Stimulated activated CD8-positive, alpha-beta memory T cell treated with anti-CD3 and anti-CD28 coated beads, Interleukin-2, amount 100 ng/mL, for 1 hour (primary cell): ENCODE measurements at places on chromosomes 5 and 9.

GRCh38 chr5:172097356-172097755, 90.7 kb downstream of the STK10 start:
- DNase-seq: no peak

DNA sequence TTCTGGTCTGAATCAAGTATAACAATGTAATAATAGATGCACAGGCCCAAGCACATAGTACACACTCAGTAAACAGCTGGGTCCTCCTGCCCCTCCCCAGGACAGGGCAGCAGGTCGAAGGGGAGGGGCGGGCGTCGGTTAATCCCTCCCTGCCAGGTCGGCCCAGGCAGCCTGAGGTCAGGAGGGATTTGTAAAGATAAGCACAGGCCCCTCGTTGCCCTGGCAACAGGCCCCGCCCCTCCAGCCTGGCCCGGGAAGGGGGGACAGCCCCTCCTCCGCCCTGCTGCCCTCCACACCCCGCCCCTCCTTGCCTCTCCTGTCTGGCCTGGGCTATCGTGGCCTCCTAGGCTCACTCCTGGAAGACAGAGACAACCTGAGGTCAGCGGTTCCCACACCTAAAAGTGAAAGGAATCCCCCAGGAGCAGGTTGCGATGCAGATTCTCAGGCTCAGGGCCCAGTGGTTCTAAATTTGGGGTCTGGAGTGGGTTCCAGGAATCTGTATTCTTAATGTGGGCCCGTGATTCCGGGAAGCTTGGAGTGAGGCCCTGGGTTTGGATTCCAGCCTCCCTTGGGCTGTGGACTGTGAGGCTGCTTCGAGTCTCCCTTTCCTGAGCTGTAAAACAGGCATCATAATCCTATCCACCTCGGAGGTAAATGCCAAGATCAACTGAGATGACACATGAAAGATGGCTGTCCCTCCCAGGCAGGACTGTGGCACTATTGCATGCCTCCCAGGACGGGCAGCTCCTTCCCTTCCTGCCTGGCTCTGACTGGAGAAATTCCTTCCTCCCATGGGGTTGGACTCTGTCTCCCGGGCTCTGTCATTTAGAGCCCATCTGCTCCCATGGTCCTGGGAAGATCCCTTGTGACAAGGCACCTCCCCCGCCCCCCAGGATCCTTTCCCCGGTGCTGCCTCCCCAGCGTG, 4.4 kb downstream of the CRB2 start:
- no peak for DNase-seq

DNA sequence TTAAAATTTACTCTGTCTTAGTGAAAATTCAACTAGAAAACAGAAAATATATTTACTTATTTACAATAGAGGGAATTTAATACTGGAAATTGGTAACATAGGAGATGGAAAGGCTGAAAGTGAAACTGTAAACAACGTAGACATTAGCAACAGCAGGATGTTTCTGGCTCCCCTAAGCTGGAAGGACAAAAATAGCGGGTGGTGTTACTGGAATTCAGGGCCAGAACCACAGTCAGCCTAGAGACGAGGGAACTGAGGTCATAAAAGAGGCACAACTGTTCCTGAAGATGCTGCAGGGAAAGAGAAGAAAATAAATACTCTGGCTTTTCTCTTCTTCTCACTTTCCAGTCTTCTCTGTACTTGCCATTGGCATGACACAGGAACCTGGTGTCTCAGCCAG, 80.4 kb upstream of the NIPBL start:
- no peak for DNase-seq

DNA sequence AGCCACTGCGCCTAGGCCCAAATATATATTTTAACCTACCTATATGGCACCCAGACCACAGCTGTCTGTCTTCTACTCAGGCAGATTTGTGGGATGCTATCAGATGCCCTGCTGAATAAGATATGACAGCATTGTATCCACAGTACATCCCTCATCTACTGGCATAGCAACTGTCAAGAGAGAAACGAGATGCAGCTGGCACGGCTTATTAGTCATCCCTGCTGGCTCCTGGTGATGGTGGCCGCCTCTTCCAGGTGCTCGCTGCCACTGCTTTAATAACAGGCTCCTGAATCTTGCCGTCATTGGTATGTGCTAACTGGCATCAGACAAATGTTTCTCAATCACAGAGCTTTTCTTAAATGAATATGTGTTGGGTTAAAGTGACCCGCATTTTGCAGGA, 34.0 kb downstream of the B4GALT1 start:
- no peak for DNase-seq

DNA sequence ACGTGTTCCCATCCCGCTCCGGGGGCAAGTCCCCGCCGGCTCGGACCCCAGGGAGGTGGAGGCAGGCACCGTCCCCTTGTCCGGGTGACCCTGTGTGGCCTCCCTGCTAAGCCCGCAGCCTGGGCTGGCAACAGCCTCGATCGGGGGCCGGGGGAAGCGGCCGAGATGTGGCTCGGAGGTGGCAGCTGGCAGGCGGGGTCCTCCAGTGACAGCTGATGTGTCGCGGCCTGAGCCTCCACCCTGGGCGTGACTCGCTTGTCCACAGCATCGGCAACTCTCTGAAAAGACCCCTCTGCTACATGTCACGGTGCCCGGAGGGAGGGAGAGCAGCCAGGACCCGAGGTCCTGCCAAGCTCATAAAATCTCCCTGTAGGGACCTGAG, 124.8 kb upstream of the IRX4 start:
- DNase-seq: no peak

DNA sequence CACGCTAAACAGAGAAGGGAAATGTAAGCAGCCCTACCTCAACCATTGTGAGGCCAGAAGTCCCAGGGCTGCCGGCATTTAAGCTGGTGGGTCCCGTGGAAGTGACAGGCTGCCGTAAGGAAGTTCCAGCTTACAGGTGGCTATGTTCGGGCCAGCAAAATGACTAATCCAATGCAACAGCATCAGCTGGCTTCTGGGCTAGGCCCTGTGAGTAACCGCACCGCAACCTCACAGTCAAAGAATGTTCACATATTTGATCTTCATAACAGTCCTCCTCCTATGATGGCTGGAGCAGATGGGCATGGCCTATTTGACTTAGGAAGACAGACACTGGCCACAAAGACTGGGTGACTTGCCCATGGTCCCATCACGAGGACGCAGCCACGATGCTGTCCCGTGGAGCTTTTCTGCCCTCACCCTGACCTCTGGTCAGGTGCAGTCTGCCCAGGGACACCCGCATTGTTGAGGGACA, 88.2 kb downstream of the LIFR start:
- no peak for DNase-seq

DNA sequence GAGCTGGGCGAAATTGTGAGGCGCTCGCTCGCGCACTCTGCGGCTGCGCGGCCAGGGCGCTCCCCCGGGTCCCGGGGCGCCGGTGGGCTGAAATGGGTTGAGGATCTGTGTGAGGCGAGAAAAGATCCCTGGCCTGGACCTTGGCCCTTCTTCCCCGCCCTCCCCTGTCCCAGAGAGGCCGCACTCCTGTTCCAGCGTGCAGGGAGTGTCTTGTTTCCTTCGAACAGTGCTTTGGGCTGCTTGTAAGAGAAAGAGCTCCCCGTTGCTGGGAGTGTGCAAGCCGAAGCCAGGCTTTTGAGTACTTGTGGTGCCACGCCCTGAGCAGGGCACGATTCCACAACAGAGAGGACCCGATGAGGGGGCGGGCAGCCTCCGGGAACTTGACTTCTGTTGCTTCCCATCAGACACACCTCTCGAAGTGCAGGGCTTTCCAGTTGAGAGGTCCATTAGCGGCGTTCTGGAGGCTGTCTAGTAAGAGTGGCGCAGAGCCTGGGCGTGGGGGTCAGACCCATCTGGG, 535 bp downstream of the DOLPP1 start:
- no peak for DNase-seq

DNA sequence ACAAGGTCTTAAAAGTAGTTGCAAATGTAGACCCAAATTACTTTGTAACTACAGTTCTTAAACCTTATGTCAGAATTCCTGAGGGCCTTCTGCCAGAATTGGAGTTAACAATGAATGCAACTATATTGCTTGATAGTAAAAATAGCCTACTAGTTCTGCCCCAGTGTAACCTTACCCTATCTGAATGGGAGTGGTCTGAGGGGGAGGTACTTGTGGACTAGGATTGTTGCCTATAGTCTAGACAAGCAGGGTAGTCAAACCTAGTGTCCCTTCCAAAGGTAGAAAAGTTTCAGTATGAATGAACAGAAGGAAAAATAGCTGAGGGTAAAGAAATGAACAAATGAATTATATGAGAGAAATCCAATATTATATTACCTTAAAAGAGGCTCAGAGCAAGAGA, 242.2 kb downstream of the PJA2 start:
- DNase-seq: no peak

DNA sequence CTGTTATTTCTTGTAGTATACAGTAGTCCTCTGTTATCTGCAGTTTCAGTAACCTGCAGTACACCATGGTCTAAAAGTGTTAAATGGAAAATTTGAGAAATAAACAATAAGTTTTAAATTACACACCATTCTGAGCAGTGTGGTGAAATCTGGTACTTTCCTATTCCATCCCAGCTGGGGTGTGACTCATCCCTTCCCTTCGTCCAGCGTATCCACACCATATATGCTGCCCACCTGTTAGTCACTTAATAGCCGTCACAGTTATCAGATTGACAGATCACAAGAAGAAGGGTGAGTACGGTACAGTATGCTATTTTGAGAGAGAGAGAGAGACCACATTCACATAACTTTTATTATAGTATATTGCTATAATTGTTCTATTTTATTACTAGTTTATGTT, 28.9 kb downstream of the FAM151B start:
- DNase-seq: no peak

- no peak for DNase-seq
These were observed 2.4 kb downstream of the PIP5KL1 start for GRCh38 chr9:127927988-127928675.

- DNase-seq: no peak
These were observed 86.1 kb upstream of the PTPN3 start for GRCh38 chr9:109584205-109584604.

GRCh38 chr5:81817980-81818379, 67.1 kb upstream of the SSBP2 start:
- DNase-seq: no peak

DNA sequence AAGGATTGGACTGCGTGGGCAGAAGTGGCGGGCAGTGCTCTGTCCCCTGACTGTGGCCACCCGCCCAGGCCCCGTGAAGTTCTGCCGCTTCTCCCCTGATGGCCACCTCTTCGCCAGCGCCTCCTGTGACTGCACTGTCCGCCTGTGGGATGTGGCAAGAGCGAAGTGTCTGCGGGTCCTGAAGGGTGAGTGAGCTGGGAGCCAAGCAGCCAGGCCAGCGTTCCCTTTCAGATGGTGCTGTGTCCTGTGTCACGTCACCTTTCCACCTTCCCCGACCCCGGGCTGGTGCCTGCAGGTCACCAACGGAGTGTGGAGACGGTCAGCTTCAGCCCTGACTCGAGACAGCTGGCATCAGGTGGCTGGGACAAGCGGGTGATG, 2.3 kb downstream of the WDR38 start:
- DNase-seq: no peak

DNA sequence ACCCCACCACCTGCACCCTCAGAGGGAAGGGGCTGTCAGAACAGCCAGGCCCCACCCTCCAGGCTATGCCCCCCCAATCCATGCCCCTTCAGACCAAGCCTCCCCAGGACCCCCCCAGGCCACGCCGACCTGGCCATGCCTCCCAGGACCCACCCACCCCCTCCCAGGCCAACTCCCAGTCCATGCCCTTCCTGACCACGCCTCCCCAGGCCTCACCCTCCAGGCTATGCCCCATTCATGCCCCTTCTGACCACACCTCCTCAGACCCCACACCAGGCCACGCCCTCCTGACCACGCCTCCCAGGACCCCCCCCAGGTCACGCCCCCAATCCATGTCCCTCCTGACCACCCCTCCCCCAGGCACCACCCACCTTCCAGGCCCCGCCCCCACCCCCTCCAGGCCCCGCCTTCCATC, 27.6 kb downstream of the TPPP start:
- DNase-seq: no peak

- no peak for DNase-seq
These were observed 221.2 kb upstream of the CLINT1 start for GRCh38 chr5:158080112-158080511.

GRCh38 chr9:107214915-107215314, 68.2 kb upstream of the RAD23B start:
- no peak for DNase-seq

DNA sequence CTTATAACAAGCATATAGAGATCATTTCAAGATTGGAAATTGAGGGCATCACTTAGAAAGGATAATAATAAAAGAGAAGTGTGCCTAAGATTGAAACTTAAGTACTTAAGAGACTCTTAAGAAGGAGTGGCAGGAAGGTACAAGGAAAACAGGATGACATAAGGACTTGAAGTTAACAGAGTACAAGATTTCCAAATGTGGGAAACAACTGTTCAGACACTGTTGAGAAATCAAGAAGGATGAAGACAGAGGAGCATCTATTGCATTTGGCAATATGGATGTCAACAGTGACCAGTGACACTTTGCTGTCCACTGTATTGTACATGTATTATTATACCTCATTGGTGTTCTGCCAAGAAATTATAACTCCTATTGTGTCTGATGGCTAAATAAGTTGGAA, 157.8 kb upstream of the PTGER4 start:
- no peak for DNase-seq

- no peak for DNase-seq
These were observed 116.0 kb downstream of the TENT4A start for GRCh38 chr5:6829150-6829784.

- no peak for DNase-seq
These were observed 40.2 kb downstream of the NTNG2 start for GRCh38 chr9:132201780-132202703.

DNA sequence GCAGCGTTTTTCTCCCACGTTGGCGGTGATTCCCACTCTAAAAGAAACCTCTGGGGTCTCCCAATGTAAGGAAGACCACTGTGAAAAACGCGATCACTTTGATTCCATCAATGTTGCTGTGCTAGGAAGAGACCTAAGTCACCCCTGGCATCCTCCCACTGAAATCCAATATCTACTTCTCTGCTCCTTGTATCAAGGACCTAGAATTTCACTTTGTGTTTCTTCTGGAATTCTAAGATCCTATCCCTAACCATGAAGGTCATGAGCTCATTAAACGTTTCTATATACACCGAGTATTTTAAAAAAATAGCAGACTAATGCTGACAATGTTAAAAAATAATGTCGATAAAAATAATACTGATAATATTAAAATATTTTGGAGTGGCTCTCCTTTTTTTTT, 118.8 kb upstream of the MYO10 start:
- DNase-seq: no peak

DNA sequence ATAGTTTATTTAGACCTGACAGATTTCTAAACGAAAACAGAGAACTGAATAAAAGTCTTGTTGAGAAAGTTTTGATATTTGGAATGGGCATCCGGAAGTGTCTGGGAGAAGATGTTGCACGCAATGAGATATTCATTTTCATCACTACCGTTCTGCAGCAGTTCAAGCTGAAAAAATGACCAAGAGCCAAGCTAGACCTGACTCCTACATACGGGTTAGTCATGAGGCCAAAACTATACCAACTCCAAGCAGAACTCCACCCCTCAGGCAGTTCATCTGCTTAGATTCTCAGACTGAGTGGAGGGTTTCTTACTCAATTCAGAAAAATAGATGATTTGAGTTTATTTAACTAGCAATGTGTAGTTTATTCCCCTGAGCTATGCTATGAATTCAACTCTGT, 95.4 kb upstream of the ANXA1 start:
- DNase-seq: no peak

- DNase-seq: no peak
These were observed 45.6 kb upstream of the SMIM15 start for GRCh38 chr5:61207884-61208283.

GRCh38 chr5:57725658-57726504, 243.3 kb upstream of the ACTBL2 start:
- no peak for DNase-seq
